ENCODE measurements at places on chromosomes 1 and 21.
A peak's percentile ranks its signal among the peaks of the same experiment; 100 is the strongest.

DNA sequence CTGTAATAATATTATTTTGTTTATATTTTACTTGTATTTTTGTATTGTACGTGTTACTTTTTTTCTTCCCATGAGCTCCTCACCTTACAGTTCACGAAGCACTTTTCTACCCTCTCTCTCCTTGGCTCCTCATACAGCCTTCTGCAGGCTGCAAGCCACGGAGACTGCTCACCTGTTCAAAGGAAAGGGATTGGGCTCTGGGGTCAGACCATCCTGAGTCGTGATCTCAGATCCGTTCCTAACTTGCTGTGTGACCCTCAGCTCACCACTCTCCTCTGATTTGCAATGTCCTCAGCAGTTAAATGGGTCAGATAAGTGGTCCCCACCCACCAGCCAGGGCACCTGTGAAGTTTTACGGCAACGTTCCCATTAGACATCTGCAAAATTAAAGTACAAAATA is 54.1 kb downstream of the VWA5B1 start:
- no peak for DNase-seq

DNA sequence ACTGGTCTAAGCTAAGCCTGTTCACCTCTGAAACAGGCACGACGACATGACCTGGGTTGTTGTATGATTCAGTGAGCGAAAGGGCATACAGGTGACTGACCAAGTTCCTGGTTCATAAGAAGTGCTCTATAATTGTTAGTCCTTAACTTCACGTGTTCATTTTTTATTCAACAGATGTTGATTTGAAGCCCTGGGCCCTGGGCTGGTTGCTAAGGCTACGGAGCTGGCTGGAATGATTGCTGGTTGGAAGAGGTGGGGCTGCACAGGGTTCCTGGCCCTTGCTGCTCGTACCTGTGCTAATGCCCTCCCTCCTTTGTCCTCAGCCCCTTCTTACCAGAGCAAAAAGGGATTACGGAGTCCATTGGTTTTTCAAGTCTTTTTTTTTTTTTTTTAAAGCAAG is 111.3 kb upstream of the CSF3R start:
- no peak for DNase-seq

DNA sequence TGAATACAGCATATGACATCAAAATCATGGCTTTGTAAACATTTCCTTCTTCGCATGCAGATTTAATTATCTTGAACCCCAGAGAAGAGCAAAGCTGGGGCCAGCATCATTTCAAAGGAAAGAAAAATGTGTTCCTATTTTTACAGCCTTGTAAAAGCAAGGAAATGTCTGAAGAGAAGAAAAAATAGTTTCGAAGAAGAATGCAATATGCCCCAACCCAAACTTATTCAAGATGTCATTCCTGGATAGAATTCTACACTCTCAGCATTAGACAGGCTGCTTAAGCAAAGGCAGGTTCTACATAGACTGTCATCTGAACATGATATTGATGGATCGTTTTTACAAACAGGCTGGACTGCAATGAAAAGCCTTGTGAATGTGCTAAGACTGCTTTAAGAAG is 900.8 kb downstream of the TTLL7 start:
- DNase-seq = no peak

GRCh38 chr1:181669246-181669645 is 185.9 kb downstream of the CACNA1E start:
- DNase-seq = peak; percentile 42

- DNase-seq = no peak
Observed at GRCh38 chr1:170721621-170722020, 57.7 kb downstream of the PRRX1 start.

All from urothelium cell line (cell line).